ENCODE measurements at places on chromosomes 6 and 20.

- DNase-seq, result no peak
Observed at GRCh38 chr6:112049026-112049799, 4.7 kb upstream of the CCN6 start.

GRCh38 chr20:16020971-16021370 lies 552.3 kb downstream of the KIF16B start:
- DNase-seq, result no peak

GRCh38 chr6:148271711-148272439 lies 70.8 kb upstream of the SASH1 start:
- no peak for DNase-seq

GRCh38 chr20:50728981-50729874 lies 2.2 kb upstream of the PARD6B start:
- DNase-seq, result no peak

- DNase-seq, result no peak
Observed at GRCh38 chr20:33192912-33193501, 24.1 kb upstream of the BPIFA3 start.

GRCh38 chr20:8309634-8310033 lies 177.6 kb downstream of the PLCB1 start:
- no peak for DNase-seq

DNA sequence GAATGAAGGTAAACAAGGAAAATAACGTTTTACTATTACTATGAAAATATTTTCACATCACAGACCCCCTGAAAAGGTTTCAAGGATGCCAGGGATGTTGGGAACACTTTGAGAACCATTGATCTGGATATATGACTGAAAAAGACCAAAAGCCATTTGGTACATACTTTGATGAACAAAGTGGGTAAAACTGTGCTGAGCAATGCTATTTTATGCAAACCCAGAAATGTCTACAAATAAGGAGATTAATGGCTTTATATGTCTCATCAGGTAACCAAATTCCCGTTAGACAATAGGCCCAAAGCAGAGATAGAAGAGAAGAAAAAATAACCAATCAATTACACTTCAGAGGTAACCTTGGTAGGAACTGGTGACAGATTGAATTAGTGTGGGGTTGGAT lies 101.4 kb upstream of the CNKSR3 start:
- no peak for DNase-seq

DNA sequence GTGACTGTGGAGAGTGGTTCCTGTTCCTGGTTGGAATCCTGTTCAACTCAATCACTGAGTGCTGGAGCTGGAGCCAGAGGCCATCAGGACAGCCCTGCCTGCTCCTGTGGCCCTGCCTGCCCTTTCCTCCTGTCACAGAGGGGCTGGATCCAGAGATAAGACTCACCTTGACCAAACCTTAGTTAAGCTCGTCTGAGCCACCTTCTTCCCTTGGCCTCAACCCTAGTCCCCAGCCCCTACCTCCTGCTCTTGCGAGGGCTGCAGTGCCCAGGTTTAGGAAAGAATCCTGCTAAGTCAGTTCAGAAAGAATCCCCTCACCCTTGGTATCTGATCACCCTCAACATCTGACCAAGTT lies 47.0 kb upstream of the CST5 start:
- DNase-seq, result no peak

DNA sequence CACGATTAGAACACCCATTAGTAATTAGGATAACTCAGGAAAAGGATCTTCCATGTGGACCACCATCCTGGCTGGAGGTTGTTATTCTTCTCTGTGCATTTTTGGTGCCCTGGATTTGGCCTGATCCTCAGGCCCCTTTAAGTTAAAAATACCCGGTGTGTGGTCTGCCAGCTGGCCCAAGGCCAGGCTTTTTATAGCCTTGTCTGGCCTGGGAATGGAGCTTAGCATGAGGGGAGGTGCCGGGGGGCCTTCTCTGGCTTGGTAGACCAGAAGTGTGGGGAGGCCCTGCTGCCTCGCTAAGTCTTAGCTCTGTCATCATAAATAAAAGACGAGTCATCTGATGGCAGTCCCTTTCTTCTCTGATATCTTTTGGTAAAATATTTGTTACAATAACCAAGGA lies 71.4 kb downstream of the ARID1B start:
- no peak for DNase-seq

GRCh38 chr20:56194042-56194441 lies 54.5 kb upstream of the MC3R start:
- no peak for DNase-seq

DNA sequence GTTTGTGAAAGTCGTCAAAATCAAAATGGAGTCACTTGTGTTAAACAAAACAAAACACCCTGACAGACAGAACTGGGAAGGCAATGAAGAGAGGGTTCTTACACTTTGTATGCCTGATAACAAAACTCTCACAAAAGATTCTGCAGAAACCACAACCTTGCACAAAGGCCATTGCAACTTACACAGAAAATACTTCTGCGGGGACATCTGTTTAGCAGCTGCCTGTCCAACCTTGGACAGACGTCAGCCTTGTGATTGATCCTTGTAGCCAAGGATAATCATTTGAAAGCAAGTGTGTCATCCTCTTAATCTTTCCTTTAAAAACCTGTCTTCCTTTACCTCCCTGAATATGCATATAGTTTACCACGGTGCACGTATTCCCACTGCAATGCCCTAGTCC lies 17.0 kb upstream of the SLC22A3 start:
- DNase-seq, result no peak

DNA sequence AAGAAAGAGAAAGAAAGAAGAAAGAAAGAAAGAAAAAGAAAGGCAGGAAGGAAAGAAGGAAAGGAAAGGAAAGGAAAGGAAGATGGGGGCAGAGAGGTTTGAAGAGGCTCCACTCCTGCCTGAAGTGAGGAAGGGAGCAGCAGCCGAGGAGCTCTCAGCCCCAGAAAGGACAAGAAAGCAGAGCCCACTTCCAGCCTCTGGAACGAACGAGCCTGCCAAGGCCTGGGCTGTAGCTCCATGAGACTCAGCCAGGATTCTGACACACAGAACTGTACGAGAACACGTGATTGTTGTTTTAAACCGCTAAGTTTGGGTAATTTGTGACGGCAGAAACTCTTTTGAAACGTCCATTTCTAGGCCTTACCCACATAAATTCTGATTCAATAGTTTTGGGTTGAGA lies 69.5 kb downstream of the TTLL2 start:
- no peak for DNase-seq

- DNase-seq, result peak; percentile 53
Observed at GRCh38 chr20:47727170-47727880, 58.0 kb downstream of the SULF2 start.

DNA sequence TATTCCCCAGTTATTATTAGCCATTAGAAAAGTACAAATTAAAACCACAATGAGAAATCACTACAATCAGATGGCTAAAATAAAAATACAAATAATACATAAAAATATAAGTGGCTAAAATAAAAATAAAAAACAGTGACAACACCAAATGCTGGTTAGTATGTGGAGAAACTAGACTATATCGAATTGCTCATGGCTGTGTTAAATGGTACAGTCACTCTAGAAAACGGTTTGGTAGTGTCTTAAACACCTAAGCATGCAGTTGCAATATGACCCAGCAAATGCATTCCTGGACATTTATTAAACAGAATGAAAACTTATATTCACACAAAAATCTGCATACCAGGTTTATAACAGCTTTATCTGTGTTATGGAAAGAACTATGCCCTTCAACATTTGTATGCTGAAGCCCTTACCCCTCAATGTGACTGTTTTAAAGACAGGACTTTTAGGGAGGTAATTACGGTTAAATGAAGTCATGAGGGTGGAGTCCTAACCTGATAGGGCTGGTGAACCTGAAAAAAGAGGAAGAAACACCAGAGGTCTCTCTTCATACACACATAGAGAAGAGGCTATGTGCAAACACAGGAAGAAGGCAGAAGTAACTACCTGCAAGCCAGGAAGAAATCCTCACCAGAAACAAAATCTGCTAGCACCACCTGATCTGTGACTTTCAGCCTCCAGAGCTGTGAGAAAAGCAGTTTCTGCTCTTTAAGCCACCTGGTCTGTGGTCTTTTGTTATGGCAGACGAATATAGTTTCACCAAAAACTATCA lies 84.9 kb downstream of the ASCC3 start:
- no peak for DNase-seq

- no peak for DNase-seq
Observed at GRCh38 chr20:20881808-20882207, 169.4 kb upstream of the RALGAPA2 start.

DNA sequence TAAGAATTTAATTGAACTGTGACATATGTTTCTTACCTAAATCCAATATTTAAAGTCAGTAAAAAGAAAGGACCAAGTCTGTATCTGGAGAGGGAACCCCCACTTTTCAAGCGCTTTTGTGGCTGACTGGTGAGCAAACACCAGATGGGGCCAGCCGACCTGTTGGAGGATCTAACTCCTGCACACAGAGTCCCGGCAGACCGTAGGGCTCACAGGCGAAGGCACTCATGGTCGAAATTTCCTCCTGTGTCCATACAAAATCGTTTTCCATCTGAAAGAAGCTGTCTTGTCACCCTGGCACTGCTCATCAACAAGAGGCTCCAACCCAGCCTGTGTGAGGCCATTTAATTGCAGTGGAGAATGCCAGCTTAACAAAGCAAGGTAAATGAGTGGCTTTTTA lies 94.0 kb downstream of the SCML4 start:
- DNase-seq, result no peak

DNA sequence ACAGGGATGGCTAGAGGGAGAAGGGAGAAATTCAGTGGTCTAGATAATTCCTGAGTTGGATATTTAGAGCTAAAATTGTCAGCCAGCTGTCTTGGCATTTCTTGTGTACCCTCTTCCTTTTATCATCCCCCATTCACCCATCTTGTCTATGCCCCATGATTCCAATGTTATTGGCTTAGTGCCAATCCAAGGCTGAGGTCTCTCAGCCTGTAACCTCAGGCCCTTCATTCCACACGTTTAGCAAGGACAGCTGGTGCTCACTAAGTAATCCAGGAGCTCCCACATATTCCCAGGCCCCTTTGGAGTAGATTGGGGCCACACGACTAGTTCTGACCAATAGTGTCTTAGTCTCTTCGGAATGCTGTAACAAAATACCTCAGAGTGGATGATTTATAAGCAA lies 112.4 kb upstream of the ATXN1 start:
- no peak for DNase-seq

- DNase-seq, result no peak
Observed at GRCh38 chr6:34912715-34913464, 23.8 kb downstream of the ANKS1A start.

GRCh38 chr20:21808863-21809664 lies 103.6 kb downstream of the PAX1 start:
- DNase-seq, result peak; percentile 23

DNA sequence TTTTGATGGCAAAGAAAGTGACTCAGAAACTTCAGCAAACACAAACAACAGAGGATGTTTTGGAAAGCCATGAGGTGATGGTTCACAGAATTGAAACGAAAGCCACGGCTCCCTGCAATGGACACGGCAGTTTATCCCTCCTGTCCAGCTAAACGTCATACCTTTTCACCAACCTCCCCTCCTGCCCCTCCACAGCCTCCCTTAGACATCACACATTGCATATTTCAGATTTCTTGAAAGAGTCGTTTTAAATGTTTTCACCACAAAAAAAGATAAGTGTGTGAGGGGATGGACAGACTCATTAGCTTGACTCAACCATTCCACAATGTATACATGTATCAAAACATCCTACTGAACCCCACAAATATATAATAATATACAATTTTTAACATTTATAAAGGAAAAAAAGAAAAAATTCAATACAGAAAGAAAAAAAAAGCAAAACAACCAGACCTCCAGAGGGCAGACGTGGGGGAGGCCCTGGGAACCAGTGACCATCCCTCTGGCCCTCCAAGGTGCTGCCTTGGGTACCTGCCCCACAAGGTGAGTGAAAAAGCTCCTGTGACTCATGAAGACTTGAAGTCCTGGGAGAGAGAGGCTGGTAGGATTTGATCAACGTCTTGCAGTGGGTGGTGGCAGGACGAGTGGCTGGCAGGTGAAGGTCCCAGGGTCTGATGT lies 117.2 kb upstream of the THBS2 start:
- no peak for DNase-seq

DNA sequence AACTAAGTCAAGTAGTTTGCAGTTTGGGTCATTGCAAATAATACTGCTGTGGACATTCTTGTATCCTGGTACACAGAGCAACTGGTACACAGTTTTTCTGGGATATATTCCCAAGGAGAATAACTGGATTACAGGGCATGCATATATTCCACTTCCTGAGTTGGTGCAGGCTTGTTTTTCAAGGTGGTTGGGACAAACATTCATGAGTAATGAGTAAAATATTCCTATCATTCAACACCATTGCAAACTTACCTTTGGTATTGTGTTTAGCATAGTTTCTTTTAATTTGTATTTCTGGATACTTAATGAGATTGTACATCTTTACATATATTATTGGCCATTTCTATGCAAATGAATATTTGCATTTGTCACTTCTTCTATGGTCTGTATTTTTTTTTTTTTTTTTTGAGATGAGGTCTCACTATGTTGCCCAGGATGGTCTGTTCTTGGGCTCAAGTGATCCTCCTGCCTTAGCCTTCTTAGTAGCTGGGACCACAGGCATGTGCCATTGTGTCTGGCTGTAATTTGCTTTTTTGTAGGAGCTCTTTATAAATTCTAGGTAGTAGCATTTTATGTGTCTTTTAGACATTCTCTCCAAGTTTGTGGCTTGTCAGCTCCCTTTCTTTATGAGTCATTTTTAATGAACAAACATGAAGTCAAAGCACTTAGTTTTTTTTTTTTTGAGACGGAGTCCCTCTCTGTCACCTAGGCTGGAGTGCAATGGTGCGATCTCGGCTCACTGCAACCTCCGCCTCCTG lies 158.7 kb downstream of the SOX4 start:
- no peak for DNase-seq

GRCh38 chr6:85130743-85131142 lies 319.1 kb upstream of the NT5E start:
- DNase-seq, result no peak

- DNase-seq, result no peak
Observed at GRCh38 chr6:147190556-147190955, 13.7 kb upstream of the STXBP5 start.

DNA sequence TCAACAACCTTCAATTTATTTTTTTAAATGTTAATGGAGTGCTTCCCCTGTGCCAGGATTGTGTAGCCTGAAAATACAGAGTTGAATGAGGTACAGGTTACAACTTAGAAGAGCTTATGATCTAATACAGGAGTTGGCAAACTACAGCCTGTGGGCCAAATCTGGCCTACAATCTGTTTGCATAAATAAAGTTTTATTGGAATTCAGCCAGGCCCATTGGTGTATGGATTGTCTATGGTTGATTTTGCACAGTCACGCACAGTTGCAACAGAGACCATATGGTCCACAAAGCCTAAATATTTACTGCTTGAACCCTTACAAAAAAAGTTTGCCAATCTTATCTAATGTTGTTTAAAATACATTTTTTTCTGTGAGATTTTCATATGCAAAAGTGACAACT lies 177.3 kb upstream of the CCN2 start:
- DNase-seq, result no peak

DNA sequence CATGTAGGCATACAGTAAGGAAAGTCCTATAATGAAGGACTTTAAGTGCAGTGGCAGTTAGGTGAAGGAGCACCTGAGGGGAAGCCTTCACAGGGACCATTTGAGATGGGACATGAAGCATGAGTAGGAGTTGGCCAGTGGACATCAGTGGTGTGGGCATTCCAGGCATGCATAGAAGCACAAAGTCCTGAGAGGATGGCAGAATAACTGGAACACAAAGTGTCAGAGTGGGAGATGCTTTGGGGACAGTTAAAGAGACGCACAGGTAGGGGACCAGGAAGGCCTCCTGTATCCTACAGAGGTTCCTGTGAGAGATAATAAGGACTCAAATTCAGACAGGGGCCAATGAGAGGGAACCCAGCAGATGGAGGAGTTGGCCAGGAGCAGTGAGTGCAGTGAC lies 26.4 kb upstream of the EFHC1 start:
- no peak for DNase-seq

GRCh38 chr6:4668271-4669179 lies 107.7 kb upstream of the CDYL start:
- no peak for DNase-seq

All from activated CD4-positive, alpha-beta T cell treated with anti-CD3 and anti-CD28 coated beads for 24 hours (primary cell).